ENCODE measurements at places on chromosomes 11 and 22.

- no peak for DNase-seq
These were observed 12.5 kb upstream of the PELI3 start for GRCh38 chr11:66454247-66454646.

DNA sequence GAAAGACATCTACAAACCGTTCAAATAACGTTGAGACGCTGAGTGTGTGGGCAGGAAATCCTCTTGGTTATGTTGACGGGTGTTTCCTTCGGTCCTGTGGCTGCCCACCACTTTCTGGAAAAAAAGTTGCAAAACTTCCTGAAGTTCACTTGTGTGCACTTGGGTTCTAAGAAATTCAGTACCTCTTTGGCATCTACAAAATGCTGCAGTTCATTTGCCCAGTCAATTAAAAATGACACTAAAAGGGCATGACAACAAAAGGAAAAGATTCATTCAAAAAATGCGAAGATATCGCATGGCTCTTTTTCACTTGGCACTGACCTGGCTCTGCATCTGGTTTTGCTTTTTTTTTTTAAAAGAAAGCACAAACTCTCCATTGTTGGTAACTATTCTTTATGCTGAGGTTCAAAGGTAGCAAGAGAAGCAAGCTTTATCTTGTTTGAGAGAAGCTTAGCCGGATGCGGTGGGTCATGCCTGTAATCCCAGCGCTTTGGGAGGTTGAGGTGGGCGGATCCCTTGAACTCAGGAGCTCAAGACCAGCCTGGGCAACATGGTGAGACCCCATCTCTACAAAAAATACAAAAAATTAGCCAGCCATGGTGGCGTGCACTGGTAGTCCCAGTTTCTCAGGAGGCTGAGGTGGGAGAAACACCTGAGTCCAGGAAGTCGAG, 10.6 kb upstream of the XBP1 start:
- no peak for DNase-seq

DNA sequence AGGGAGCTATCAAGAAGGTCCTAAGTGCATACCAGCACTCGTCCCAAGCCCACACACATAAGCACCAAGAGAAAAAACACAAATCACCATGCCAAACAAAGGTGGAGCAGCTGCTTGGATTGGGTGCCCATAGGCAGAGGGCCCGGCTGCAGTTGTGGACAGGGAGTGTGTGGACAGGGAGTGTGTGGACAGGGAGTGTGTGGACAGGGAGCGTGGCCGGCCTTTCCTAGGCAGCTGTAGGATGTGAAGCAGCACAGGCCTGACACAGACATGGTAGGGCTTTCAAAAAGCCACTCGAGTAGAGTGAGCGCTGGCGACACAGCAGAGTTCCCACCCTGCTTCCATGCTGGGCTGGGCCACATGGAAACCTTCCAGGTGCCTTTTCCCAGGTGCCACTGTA, 3.5 kb downstream of the RTL6 start:
- DNase-seq: no peak

- DNase-seq: no peak
These were observed 4.4 kb upstream of the CNTF start for GRCh38 chr11:58617976-58618557.

- DNase-seq: no peak
These were observed 681 bp upstream of the ARHGEF12 start for GRCh38 chr11:120335556-120335907.

- no peak for DNase-seq
These were observed 197.0 kb downstream of the GUCY1A2 start for GRCh38 chr11:106821291-106821690.

DNA sequence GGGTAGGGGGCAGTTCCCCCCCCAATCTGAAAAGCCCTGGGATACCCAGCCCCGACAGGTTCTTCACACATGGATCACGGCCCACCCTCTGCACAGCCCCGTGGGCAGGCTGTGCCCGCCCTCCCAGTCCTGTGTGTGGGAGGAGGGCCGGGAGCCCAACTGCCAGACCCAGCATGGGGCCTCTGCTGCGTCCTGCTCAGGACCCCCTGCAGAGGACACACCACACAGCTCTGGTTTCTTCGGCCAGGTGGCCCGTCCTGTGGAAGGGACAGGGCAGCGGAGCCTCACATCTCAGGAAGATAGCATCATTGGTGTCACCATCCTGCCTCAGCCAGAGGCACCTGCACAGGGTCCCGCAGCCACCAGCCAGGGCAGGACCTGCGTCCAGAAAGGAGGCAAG, 396.0 kb downstream of the TBC1D22A start:
- DNase-seq: no peak

- no peak for DNase-seq
These were observed 113.6 kb downstream of the KCNQ1OT1 start for GRCh38 chr11:2586087-2586792.

GRCh38 chr11:16293204-16293681, 63.1 kb downstream of the SOX6 start:
- DNase-seq: no peak

DNA sequence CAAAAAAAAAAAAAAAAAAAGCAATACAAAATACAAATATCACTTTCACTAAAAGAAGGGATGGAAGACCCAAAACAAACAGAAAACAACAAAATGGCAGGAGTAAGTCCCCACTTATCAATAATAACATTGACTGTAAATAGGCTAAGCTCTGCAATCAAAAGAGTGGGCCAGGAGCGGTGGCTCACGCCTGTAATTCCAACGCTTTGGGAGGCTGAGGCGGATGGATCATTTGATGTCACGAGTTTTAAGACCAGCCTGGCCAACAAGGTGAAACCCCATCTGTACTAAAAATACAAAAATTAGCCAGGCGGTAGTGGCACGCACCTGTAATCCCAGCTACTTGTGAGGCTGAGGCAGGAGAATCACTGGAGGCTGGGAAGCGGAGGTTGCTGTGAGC, 9.8 kb upstream of the PPP6R3 start:
- no peak for DNase-seq

DNA sequence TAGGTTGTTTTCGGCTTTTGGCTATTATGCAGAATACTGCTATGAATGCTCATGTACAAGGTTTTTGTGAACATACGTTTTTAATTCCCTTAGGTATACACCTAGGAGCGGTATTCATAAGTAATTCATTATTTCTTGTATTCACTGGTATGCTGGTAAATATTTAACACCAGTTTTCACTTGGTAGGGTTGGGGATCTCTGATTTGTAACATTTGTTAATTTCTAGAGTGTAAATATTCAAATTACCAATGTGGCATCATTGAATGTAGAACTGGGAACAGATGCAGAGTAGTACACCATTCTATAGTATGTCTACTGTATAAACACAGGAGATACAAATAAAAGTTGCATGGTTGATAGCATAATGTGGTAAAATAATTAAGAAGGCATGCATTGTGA, 16.3 kb downstream of the GVQW3 start:
- DNase-seq: no peak

GRCh38 chr22:42994917-42995562, 19.9 kb downstream of the PACSIN2 start:
- no peak for DNase-seq

DNA sequence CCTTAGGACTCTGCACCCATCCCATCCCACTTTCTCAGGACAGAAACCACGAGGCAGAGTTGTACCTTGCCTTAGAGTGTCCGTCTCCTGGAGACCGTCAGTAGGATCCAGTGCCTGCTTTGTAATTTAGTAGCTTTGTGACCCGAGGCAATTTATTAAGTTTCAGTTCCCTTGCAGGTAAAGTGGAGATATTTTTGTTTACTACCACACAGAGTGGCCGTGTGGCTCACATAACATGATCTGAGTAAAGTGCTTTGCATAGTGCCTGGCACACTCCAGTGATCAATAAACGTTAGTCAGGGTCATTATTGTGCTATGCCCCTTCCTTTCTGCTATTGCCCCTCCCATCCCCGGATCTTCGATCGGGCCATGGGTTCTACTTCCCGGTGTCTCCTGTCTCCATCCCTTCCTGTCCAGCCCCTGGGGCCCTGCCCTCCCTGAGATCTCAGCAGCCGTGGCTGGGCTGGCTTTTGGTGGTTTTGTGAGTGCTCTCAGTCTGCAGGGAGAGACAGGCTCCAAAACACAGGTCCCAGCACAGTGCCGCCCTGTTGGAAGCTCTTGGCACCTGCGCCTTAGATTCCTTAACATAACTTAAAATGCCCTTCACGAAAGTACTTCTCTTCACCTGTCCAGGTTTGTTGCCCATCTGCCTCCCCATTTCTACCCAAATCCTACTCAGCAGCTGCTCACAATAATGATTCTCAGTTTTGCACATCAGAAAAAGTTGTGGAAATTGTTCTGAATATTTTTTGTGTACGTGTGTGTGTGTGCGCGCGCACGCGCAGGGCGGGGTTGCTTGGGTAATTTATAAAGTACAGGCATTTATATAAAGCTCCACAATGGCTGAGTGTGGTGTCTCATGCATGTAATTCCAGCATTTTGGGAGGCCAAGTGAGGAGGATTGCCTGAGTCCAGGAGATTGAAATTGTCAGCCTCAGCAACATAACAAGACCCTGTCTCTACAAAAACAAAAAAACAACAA, 753.7 kb downstream of the NTM start:
- DNase-seq: no peak

- peak; percentile 90 for DNase-seq
These were observed at the start of gene NEAT1 for GRCh38 chr11:65422633-65423515. NEAT1 (plus strand) TSS chr11:65422798.
